ENCODE measurements at places on chromosomes 1 and 21.

DNA sequence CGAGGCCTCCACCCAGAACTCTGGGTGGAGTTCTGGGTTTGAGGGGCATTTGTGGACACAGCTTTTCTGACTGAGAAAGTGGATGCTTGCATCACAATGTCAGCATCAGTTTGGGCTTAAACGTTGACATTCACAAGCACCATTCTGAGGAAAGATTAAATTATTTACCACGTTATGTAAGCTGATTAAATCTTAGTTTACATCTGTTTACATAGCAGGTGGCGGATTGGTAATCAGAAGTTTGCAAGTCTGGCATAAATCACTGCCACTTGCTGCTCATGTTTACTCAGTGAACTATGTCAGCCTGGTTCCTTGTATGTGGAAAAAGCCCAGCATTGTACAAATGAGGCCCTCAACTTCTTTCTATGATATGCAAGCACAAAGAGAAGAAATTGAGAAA, 310.1 kb downstream of the PAPPA2 start:
- no peak for DNase-seq

DNA sequence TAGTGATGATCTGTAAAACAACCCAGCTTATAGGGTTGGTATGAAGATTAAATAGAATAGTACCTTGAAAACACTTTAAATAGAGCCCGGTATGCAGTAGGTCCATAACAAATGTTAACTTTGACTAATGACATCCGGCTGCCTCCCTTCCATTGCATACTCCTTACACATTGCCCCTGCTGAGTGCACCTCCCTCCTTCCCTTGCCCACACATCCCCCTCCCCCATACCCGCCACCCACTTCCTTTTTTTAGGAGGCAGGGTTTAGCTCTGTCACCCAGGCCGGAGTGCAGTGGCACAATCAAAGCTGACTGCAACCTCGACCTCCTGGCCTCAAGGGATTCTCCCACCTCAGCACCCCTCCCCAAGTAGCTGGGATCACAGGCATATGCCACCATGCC, 24.4 kb upstream of the ZC3H12A start:
- no peak for DNase-seq

GRCh38 chr1:150808846-150809245, 786 bp upstream of the CTSK start:
- DNase-seq, result no peak

DNA sequence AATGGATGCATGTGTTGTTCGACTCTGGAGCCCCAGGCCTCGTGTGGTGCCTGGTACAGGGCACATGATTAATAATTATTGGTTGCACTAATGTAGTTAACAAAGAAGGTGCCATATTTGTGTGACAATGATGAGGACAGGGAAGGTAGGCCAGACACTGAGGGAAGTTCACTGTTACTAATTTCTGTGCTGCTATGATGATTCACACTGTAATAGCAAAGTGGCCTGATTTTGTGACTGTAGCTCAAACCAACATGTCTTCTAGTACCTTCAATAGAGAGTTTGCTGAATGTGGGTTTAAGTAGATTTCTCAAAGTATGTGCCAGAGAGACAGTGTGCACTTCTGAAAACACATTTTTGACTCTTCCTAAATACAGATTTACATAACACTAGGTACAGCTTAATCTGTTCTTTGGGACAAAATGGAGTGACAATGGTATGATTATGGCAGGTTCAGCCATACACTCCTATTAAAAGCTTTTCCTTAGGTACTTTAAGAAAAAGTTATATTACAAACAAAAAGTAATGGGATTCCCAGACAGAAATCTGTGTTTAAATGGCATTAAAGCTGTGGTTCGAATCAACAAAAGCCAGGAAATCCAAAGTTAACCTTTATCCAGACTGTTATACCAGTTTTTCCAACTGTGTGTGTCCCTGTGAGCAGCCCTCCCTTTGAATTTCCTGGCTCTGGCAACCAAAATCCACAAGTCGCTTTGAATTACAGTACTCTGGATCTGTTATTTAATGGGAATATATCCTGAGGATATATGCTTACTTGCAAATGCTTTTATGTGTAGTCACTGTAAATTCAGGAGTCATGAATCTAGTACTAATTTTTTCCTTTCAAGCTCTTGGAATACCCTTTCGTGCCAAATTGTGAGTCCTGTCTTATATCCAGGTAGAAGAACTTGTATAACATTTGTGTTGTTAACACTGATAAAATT, 277.1 kb upstream of the SGIP1 start:
- no peak for DNase-seq

DNA sequence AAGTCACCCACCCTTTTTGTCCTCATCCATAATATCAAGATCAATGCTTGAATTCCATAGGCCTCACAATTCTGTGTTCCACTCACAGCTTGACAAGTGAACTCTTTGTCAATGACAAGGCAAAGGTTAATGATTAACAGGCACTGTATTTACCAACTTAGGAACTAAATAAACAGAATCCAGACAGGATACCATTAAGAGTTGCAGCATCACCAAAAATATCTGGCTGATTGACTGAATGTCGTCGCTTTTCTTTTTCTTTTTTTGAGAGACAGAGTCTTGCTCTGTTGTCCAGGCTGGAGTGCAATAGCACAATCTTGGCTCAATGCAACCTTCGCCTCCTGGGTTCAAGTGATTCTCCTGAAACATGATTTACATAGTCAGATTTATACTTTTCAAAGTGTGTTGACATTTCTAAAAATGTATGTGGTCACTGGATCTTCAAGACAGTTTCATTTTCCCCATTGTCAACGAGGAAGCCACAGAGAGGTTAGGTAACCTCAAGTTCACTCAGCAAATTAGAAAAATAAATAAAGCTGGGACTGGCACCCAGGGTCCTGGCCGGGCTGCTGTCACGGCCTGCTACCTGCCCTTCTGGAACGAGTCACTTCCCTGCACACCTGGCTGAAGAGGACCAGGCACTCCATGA, 81.0 kb downstream of the PDE9A start:
- no peak for DNase-seq

GRCh38 chr1:17929224-17929623, 174.1 kb downstream of the ACTL8 start:
- no peak for DNase-seq

GRCh38 chr1:31930836-31931592, 7.2 kb downstream of the PTP4A2 start:
- no peak for DNase-seq

GRCh38 chr1:169287280-169287679, 80.3 kb downstream of the NME7 start:
- no peak for DNase-seq

GRCh38 chr1:156262461-156263287, 14.8 kb upstream of the PAQR6 start:
- DNase-seq, result no peak

Data from smooth muscle cell of the brain vasculature (primary cell).